Ovary (tissue), 10 donors: ENCODE measurements at places on chromosomes 16 and 17.

GRCh38 chr16:63157818-63158217 lies 1121.6 kb upstream of the CDH8 start:
- no peak overlapping the region for H3K27ac ChIP-seq
- no peaks in the 10 kb centered on the region for H3K4me1 ChIP-seq
- no peaks in the 10 kb centered on the region for H3K27me3 ChIP-seq
- no peak overlapping the region for H3K4me3 ChIP-seq

- H3K27me3 ChIP-seq: no peaks in the 10 kb centered on the region
- peaks cover 9% of the 10 kb centered on the region for H3K4me1 ChIP-seq
- no peaks in the 10 kb centered on the region for H3K36me3 ChIP-seq
- no peak overlapping the region for H3K27ac ChIP-seq
Measured at GRCh38 chr17:7249830-7250229, 1.7 kb downstream of the CTDNEP1 start.

DNA sequence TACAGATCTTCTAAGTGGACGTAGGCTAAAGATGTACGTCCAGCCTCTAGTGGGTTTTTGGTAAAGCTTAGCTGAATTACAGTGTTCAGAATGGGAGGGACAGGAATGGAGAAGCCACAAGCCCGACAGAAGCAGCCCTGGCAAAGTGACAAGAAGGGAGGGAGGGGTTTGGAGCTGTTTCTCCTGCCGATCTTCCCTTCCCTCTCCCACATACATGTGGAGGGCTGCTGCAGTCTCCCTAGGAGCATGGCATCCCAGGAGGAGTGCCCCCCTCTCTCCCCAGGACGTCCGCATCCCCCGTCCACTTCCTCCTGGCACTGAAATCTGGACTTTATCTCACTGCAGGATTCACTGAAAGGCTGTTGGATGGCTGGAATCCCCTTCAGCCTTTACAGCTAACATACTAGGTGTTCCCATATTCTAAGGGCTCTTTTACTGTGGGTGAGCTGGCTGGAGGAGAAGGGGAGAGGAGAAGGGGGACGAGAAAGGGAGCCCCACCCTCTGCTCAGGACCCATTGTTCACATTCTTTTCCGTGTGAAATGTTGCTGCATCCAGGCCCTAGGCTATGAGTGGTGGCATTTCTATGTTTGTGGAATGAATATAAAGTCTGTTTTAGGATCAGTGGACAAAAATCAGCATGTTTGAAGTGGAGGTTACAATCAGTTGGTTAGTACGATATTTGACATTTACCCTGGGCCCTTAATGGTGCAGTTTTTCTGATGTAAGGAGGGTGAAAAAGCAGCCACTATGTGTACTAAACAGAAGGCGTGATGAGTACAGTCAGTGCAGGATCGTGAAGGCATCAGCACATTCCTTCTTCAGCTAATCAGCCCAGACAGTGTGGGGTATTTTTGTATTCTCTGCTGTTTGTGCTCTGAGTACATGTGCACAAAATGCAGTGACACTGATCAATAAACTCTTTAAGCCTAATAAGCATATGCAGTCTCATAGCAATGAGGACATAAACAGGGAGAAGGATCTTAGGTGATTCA lies 94.6 kb downstream of the SPECC1 start:
- no peaks in the 10 kb centered on the region for H3K36me3 ChIP-seq

DNA sequence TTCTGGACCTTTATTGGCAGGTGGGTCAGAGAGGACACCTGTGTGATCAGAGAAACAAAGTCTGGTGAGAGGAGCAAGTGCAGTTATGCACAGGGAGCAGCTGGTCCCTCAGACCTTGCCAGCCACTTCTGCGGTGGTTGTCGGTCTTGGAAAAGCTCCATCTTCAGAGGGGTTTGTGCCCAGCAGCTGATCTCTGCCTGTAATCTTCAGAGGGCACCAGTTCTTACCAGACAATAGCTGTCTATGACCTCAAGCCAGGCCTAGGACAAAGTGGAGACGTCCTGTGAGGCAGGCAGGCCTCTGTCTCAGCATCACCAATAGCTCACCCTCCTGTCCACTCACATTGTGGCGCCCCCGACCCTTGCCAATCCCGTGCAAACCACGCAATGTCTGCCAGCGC lies 66.5 kb upstream of the TBX2 start:
- H3K4me3 ChIP-seq: no peak overlapping the region
- no peaks in the 10 kb centered on the region for H3K27me3 ChIP-seq
- no peak for DNase-seq

DNA sequence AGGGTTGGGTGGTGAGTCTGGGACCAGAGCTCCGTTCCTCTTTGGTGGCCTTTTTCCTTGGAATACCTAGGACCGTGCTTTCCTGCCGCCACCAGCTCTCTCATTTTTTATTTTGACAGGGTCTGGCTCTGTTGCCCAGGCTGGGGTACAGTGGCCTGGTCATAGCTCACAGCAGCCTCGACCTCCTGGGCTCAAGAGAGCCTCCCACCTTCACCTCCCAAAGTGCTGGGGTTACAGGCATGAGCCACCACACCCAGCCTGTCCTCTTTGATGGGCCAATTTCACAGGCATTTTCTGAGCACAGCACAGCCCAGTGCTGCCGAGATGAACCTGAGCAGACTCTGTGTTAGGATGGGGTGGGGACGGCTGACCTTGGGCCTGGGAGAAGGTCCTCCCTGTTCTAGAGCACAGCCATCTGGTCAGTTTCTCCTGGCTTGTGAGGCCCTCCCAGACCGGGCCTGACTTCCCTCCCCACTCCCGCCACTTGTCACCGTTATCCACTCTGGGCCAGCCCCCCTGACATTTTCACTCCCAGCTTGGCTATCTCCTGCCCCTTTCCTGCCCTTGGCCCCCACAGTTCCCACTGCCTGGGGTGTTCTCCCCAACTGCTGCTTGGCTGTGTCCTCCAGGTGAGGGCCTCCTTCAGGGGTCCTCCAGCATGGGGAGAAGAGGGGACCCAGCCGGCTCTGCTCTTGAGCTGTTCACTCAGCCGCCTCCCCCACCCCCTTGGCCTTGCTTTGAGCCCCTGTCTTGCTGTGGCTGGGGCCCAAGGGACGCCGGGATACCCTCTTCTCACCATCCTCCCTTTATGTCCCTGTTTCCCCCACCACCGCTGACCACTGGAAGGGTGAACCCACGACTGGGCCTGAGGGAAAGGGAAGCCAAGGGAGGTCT lies 5.0 kb downstream of the ADCY7 start:
- no peaks in the 10 kb centered on the region for H3K27me3 ChIP-seq
- no peak overlapping the region for H3K27ac ChIP-seq
- H3K4me1 ChIP-seq: peaks cover 7% of the 10 kb centered on the region
- H3K4me3 ChIP-seq: no peak overlapping the region
- no peak for DNase-seq

- H3K27ac ChIP-seq: peak within 1 kb of the TSS; percentile 86
- H3K4me3 ChIP-seq: peak within 1 kb of the TSS; percentile 44
- no peaks in the 10 kb centered on the region for H3K27me3 ChIP-seq
- peak; percentile 85 for DNase-seq
- no peaks in the 10 kb centered on the region for H3K36me3 ChIP-seq
Measured at GRCh38 chr17:7650509-7651096, at the start of gene ATP1B2. TSS of gene ATP1B2 (plus strand) at chr17:7650926. CDS start at chr17:7651519, 593 bp downstream.
